ENCODE measurements at places on chromosomes 13 and 19.

DNA sequence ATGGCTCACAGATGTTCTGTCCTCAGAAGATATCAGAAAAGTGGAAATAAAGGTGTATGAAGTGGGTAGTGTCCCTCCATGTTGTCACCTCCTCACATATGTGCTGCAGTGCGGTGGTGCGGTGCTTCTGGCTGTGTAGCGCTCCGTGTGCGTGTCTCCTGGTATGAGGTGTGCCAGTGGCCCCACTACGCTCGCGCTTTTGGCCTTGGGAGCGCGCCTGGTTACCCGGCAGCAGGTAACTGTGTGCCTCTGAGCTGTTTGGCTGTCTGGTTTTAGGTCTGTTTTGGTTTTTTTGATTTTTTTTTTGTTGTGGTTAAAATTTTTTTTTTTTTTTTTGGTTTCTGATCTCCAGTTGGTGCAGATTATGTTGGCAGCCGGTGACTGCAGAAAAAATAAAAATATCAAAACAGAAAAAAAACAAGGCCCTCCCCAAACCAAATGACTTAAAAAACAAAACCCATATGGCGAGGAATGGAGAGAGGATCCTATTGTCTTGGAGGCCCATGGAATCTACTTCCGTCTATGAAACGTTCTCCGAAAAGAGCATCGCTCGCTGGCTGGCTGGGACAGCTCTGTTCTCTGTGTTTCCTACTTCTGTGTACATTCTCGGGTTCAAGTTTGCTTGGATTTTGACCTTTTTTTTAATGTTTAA lies 7.9 kb downstream of the HNRNPL start:
- no peak for DNase-seq

DNA sequence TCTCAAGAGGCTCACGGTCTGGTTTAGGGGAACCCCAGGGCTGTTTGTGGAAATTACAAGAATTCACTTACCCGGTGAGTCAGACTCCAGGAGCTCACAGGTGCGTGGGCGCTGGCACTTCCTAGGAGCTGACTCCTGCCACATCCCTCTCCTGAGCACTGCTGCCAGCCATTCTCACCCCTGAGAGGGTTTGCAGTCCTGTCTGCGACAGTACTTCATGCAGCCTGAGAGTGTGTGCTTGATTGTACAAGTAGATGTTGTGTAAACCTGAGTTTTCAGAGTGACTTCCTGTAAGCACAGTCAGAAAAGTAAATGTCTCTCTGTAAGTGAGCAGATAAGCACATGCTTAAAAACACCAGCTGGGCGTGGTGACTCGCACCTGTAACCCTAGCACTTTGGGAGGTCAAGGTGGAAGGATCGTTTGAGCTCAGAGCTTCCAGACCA lies 8.1 kb downstream of the MRPL4 start:
- peak; percentile 22 for DNase-seq

DNA sequence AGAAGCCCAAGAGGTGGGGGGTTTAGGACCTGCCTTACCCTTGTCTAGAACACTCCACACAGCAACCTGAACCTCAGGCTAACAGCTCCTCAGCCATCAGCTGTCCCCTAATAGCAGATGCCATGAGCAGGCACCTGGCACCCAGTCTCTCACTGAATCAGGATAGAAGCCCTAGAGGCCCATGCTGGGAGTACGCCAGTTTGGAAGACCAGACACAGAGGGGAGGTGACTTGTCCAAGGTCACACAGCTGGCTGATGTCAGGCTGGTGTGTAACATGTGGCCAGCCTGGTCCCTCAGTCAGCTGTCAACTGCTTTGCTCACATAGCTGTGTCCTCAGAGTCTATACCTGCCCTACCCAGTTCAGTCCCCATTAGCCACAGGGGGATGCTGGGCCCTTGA lies 12.8 kb upstream of the SAMD1 start:
- no peak for DNase-seq

DNA sequence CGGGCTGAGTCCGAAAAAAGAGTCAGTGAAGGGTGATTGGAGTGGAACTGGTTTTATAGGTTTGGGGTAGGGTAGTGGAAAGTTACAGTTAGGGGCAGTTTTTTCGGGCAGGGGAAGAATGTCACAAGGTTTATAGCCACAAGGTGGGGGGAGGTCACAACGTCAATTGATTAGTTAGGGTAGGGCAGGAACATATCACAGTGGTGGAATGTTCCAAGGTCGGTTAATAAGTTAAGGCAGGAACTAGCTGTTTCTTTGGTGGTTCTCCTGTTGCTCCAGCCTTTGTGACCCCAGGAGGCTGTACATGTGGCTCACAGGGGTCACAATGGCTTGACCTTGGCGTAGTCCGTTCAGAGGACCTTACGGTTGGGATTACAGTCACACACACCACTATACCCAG lies 20.3 kb downstream of the RDH8 start:
- no peak for DNase-seq

DNA sequence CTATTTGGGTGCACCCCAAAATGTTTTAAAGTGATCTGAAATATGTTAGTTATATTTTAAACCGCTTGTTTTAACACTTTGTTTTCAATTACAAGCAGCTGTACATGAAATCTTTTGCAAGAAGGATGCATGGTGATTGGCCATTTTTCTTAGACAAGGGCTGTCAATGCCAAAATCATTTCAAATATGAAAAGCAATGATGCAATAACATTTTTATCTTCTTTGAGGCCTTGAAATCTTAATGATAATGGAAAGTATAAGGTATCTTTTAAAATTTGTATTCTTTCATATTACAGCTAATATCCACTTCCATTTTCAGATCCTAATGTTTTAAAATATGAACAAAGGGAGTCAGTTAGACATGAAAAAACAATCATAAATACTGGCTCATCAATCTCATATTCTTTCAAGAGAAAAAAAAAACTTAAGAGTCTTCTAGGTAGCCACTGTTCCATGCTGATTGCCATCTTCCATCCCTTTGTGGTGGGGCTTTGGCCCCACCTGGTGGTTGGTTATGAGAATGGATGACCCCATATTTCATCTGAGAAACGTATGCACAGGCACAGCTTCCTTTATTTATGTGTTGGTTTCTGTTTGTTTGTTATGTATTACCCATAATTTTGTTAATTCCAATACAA lies 330.3 kb upstream of the MIR17HG start:
- DNase-seq = no peak

DNA sequence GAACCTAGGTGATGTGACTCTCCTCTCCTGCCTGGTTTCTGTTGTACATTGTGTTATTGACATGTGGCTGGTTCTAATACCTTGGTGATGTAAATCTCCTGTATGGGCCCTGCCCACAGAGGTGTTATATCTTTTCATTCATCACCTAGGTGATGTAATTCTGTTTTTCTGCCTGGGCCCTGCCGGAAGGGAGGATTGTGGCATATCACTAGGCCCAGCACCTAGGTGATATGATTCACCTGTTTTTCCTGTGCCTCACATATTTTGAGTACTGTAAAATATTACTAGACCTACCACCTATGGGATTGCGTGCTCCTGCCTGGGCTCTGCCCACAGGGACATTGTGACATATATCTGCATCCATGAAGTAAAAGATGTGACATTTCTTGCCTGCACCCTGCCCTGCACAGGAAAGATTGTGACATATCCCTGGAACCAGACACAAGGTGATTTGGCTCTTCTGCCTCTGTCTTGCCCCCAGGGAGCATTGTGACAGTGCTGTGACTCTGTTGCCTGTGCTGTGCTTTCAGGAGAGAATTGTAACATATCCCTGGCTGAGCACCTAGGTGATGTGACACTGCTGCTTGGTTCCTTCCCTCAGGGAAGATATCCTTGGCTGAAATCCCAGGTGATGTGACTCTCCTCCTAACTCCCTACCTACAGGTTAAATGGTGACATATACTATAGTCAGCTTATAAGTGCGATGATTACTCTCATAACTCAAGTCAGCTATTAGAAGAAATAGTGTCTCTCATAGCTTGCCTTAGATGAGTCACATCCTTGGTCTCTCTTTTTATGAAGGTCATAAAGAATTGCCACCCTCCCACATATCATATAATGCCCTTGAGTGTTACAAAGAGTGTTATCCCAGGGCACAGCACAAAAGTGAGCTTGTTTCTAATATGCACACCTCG lies 13.3 kb upstream of the ZNF681 start:
- no peak for DNase-seq

DNA sequence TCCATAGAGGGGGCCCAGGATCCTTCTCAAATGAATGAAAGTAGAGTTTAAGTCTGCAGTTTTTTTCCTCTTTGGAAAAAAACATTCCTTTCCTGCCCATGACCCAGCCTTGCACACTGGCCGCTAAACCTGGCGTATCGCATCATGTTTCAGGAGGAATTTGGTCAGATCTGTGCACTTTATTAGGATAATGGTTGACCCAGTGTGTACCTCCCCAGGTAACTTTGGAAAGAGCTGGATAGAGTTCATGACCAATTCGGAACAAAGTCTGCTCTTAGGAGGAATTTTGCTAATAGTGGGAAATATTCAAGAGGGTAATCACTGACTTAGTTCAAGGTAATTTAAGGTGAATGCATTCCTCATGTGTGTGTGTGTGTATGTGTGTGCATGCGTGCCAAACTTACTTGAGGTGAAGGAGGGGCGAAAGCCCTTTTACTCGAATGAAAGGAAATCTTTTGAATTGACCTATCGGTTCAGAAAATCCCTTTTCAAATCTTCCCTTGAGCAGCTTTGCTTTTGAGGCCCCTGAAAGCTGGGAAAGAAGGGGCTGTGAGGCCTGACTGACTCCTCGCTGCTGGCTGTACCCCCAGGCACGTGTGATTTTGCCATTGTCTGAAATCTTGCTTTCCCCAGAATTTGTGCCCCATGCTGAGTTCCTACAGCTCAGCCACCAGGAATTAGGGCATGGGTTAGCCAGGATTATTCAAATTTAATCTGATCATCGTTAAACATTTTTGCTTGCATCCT lies 46.3 kb downstream of the SIPA1L3 start:
- DNase-seq = no peak

Data from stimulated activated CD4-positive, alpha-beta T cell treated with anti-CD3 and anti-CD28 coated beads, Interleukin-1b, Interleukin-23, amount 100 ng/mL, for 1 hour (primary cell).